ENCODE measurements at places on chromosomes 16 and 17.

- no peak for DNase-seq
Measured at GRCh38 chr17:75517297-75517865, 1.1 kb downstream of the TSEN54 start.

DNA sequence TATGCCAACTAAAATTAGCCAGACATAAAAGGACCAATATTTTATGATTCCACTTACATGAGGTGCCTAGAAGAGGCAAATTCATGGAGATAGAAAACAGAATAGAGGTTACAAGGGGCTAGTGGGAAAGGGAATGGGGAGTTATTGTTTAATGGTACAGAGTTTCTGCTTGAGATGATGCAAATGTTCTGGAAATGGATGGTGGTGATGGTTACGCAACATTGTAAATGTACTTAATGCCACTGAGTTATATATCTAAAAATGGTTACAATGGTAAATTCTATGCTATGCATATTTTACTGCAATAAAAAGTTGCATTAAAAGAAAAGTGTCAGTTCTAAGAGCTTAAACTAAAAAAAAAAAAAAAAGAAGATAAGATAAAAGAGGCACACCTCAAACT is 17.9 kb downstream of the MT1X start:
- DNase-seq: no peak

DNA sequence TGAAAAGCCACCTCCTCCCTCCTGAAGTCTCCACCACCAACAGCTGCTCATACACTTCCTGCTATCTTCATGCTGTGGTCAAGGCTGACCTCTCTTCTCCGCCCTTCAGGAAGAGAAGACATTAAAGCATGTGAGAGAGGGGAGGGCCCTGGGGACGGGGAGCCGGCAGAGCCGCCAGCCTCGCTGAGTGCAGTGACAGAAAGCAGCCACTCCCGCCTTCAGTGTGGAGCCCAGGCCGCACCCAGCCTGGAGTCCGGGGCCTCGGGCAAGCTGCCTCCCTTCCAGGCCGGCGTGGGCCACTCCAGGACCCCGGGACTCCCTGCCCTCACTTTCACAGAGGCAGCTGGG is 94.7 kb upstream of the TNRC6C start:
- no peak for DNase-seq

- DNase-seq: no peak
Measured at GRCh38 chr17:8904686-8905085, 37.2 kb upstream of the PIK3R6 start.

GRCh38 chr16:68396481-68396880 is 51.8 kb downstream of the SMPD3 start:
- peak; percentile 41 for DNase-seq

GRCh38 chr17:75693500-75694481 is 26.7 kb downstream of the SAP30BP start:
- no peak for DNase-seq

DNA sequence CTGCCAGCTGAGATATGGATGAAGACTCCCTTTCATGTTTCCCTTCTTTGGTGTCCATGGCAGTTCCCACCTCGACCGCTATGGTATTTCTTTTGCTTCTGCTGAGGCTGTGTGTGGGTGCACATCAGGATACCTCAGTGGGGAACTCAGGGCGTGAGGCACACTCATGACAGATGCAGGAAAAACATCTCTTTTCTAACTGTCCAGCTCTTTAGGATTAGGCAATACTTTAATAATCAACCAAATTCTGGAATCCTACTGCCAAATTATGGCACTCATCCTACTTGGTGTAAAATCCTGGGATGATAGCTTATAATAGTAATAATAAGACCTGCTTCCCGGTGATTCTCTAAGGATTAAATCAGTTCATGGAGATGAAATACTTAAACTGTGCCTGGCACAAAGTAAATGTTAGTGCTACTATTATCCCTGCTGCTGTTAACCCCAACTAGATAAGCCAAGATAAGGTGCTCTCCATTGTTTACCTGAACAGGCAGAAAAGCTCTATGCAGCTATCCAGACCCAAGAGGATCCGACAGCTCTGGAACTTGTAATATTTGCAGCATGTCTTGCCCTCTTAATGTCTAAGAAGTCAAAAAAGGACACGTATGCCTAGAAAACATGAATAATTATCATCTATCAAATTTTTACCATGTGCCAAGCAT is 543.3 kb downstream of the WWOX start:
- DNase-seq: no peak

DNA sequence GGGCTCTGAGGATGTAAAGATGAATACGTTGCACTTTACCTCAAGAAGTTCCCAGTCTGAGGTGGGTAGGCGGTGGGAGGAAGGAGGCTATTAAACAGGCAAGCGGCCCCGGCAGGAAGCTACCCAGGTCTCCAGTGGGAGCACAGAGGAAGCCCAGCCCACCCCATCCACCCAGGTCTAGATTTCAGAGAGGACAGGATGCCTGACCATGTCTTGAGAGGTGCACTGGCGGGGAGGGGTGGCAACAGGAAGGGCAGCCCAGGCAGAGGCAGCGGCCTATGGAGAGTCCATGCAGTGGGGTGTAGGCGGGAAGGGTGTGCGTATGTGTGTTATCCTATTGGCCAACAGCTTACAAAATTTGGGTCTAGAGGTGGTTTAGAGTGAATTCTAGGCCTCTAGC is 13.9 kb downstream of the SARM1 start:
- DNase-seq: no peak

- DNase-seq: no peak
Measured at GRCh38 chr17:61285526-61286320, 113.9 kb upstream of the TBX2 start.

GRCh38 chr16:11986521-11987057 is 10.1 kb downstream of the SNX29 start:
- no peak for DNase-seq

DNA sequence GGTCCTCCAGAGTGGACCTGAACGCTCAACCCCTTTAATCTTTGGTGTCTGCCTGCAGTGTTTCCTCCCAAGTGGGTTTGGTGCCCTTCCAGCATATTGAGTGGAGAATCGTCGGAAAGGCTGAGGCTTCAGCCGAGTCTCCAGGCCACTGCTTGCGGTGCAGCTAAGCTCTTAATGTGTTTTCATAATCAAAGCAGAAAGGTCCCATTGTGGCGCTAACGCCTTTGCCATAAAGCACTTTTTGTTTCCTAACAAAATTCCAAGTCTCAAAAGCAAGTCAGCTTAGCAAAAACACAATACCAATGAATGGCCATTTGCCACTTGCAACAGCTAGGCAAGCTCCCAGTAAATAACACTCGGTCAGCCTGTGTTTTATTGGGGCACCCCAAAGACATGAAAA is 57.6 kb downstream of the KSR1 start:
- no peak for DNase-seq

GRCh38 chr16:24409045-24409444 is 130.3 kb upstream of the RBBP6 start:
- DNase-seq: no peak

DNA sequence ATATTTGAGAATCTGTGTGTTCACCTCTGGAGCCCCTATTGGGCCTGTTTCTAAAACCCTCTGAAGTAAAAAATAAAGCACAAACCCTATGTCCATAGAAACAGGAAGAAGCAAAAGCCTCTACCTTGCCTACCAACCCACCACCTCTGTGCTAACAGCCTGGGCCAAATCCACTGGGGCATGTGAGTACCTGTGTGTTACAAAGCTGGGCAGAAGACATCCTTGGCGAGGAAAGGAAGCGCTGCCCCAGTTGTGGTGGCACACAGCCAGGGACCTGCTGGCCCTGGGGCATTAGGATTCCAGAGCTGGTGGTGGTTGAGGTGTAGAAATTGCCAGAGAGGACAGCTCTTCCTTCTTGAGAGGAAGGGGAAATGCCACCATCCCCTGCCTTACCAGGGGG is 30.0 kb downstream of the MYO18A start:
- no peak for DNase-seq

- no peak for DNase-seq
Measured at GRCh38 chr17:38608648-38609047, 2.9 kb upstream of the SRCIN1 start.

- no peak for DNase-seq
Measured at GRCh38 chr16:26497896-26498295, 568.8 kb upstream of the C16orf82 start.

- no peak for DNase-seq
Measured at GRCh38 chr16:51035711-51036110, 115.4 kb downstream of the SALL1 start.

DNA sequence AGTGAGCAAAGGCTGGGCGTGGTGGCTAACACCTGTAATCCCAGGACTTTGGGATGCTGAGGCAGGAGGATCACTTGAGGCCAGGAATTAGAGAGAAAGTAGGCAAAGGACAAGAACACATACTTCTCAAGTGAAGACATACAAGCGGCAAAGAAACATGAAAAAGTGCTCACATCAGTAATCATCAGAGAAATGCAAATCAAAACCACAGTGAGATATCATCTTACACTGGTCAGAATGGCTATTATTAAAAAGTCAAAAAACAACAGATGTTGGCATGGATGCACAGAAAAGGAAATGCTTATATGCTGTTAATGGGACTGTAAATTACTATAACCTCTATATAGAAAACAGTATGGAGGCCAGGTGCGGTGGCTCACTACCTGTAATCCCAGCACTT is 12.2 kb upstream of the SLX4 start:
- no peak for DNase-seq

DNA sequence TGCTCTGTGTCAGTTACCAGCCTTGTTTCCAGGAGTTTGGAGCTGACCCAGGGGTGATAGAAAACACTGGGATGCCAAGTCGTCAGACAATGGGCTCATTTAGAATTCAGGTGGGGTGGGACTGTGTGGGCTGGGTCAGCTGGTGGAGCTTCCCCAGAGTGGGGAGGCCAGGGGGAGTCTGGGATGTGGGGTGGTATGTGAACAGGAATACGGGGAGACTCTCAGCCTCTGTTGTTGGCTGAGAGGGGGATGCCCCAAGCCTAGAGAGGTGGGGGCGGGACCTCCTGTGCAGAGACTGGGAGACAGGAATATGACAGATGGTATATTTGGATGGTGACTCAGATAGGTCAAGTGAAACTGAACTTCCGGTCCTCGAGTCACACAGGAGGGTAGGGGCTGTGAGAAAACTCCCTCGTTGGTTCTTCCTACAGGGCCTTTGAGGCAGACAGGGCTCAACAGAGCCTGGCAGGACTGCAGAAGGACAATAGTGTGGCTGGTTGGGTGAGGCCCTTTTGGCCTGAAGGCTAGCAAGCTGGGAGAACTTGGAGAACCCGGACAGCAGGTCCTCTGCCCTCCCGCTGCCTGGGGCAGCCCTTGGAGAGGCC is 23.7 kb downstream of the CDH1 start:
- DNase-seq: peak; percentile 13

DNA sequence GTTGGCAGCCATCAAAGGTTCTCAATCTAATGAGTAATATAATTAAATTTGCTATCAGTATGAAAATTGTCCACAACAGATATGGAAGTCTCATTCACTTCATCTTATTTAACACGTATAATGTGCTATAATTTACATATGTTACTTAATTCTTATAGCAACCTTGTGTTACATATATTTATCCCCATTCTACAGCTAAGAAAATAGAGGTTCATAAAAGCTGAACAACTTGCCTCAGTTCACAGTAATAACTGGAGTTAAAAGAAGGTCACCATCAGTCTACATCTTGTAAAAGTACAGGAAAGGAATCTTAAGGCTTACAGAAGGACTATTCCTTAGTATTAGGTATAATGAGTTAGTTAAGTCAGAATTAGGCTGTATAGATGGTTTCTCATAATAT is 27.9 kb downstream of the STXBP4 start:
- DNase-seq: no peak

GRCh38 chr16:15553313-15554088 is 89.5 kb downstream of the MARF1 start:
- DNase-seq: no peak

DNA sequence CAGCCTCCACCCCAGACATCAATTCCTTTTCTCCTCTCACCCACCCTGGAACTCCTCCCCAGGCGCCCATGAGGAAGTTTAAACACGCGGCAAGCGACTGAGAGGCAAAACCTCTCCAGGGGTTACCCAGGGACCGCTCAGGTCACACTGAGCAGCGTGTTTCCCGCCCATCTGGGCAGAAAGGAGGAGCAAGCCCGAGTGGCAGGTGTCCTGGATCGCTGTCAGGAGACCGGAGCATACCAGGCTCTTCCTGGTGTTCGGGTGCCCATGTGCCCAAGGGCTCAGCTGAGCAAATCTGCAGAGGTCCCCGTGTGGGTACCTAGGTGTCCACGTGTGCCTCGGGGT is 491 bp downstream of the SLC25A19 start:
- no peak for DNase-seq

DNA sequence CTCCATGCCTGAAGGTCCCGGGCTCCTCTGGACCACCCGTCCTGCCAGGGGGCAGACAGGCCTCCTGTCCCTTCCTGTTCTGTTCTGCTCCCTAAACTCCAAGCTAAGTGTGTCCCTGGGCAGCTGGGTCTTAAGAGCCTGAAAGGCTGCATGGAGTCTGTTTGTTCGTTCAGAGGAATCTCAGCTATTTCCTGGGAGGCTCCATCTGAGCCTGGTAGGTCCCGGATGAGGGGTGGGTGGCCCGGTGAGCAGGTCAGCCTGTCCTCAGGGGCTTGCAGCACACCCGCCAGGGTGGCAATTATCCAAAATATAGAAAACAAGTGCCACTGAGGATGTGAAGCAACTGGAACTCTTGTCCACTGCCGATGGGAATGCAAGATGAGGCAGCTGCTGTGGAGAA is 12.6 kb downstream of the ACTG1 start:
- DNase-seq: no peak

DNA sequence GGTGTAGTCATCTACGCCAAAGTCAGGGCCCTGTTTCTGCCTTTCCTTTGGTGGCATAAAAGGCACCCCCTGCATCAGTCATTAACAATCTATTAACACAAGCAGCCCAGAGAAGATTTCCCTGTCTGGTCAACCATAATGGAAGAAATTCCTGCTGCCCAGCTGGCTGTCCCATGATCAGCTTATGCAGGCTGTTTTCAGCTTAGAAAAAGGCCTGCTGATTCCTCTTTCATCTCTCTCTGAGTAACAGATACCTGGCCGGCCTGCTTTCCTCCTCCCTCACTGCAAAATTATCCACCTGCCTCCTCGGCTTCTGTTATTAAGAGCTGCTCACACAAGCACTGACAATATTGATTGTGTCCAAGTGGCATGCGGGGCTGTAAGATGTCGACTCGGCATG is 70.3 kb upstream of the MMP2 start:
- no peak for DNase-seq

GRCh38 chr17:71003736-71004135 is 834.4 kb downstream of the KCNJ2 start:
- no peak for DNase-seq

GRCh38 chr16:78743556-78743955 is 644.1 kb downstream of the WWOX start:
- DNase-seq: no peak

DNA sequence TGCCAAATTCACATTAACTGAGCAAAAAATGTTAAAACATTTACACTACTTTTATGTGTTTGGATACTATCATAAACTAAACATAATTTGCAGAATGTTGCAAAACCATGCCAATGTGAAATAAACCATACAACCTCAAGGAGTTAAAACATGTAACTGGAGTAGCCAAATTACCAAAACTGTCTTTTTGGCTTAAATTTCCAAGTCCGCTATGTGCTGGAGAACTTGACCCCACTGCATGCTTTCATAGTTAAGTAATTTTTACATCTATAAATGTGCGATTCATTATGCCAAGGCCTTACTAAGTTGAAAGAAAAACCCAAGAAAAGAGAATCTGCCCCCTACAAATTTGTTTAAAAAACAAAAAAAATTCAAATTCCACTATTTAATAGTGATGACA is 28.2 kb downstream of the BRD7 start:
- no peak for DNase-seq
